ENCODE measurements at places on chromosomes 13 and 19. TPM values are rescaled to one million over a fixed set of nuclear protein-coding genes. Genes with fewer than 3 reads are reported as not detected.

The GPC5 gene
- polyA plus RNA-seq = not detected

The SIGLEC12 gene
- not detected for polyA plus RNA-seq

The TMEM59L gene
- not detected for polyA plus RNA-seq

The PSG11 gene
- polyA plus RNA-seq = not detected

The NLRP7 gene
- polyA plus RNA-seq = not detected

The SRRM5 gene
- 0.73 TPM for polyA plus RNA-seq

The RFX2 gene
- 2.2 TPM for polyA plus RNA-seq

The LILRB5 gene
- polyA plus RNA-seq = not detected

The FFAR1 gene
- 0.21 TPM for polyA plus RNA-seq

The DCT gene
- polyA plus RNA-seq = not detected

The ZNF850 gene
- 1.8 TPM for polyA plus RNA-seq

The KLK11 gene
- polyA plus RNA-seq = not detected

The DLL3 gene
- polyA plus RNA-seq = 0.55 TPM

The LENG9 gene
- 0.31 TPM for polyA plus RNA-seq

The TLE2 gene
- 2.3 TPM for polyA plus RNA-seq

The CDC42EP5 gene
- polyA plus RNA-seq = not detected

The GRWD1 gene
- polyA plus RNA-seq = 39.3 TPM

The SBSN gene
- not detected for polyA plus RNA-seq

The PDX1 gene
- not detected for polyA plus RNA-seq

The CFAP97D2 gene
- polyA plus RNA-seq = not detected

The BST2 gene
- polyA plus RNA-seq = 189 TPM

The ZNF610 gene
- 10.7 TPM for polyA plus RNA-seq

The CEACAM4 gene
- not detected for polyA plus RNA-seq

The SYNGR4 gene
- polyA plus RNA-seq = not detected

The KLK12 gene
- polyA plus RNA-seq = not detected

The ZNF888 gene
- polyA plus RNA-seq = not detected

The SACS gene
- polyA plus RNA-seq = 1.7 TPM

The CYP2A7 gene
- not detected for polyA plus RNA-seq

The ZNF223 gene
- not detected for polyA plus RNA-seq

The CD209 gene
- not detected for polyA plus RNA-seq

The RNF225 gene
- not detected for polyA plus RNA-seq

The ZNF66 gene
- polyA plus RNA-seq = 14.8 TPM

The KCNC3 gene
- not detected for polyA plus RNA-seq

The ENOX1 gene
- not detected for polyA plus RNA-seq

The TMEM255B gene
- polyA plus RNA-seq = 0.99 TPM

The ZNF835 gene
- 5.7 TPM for polyA plus RNA-seq

The ERICH4 gene
- not detected for polyA plus RNA-seq

The MUC16 gene
- not detected for polyA plus RNA-seq

The FFAR2 gene
- polyA plus RNA-seq = not detected

The PGLYRP2 gene
- not detected for polyA plus RNA-seq

The CDK8 gene
- polyA plus RNA-seq = 3.6 TPM

The F10 gene
- not detected for polyA plus RNA-seq

The MEIOSIN gene
- polyA plus RNA-seq = not detected

The CCDC8 gene
- polyA plus RNA-seq = not detected

The ERFL gene
- not detected for polyA plus RNA-seq

The VPS36 gene
- polyA plus RNA-seq = 34.3 TPM

The VSTM1 gene
- not detected for polyA plus RNA-seq

The FUT3 gene
- not detected for polyA plus RNA-seq

The ELSPBP1 gene
- polyA plus RNA-seq = not detected

Measured in naive B cell (primary cell).